Mononuclear cell (primary cell): ENCODE measurements at places on chromosomes 16 and 17. TPM values are rescaled to one million over a fixed set of nuclear protein-coding genes. Genes with fewer than 3 reads are reported as not detected.

RPH3AL gene
- 1.5 TPM for total RNA-seq

CACNG1 gene
- not detected for total RNA-seq

ITPRIPL2 gene
- 2.5 TPM for total RNA-seq

EFCAB5 gene
- total RNA-seq: 0.52 TPM

SMIM36 gene
- total RNA-seq: not detected

AANAT gene
- total RNA-seq: not detected

KRT13 gene
- 0.73 TPM for total RNA-seq

ABCC6 gene
- total RNA-seq: 0.63 TPM

SLC43A2 gene
- 88.4 TPM for total RNA-seq

CDH15 gene
- not detected for total RNA-seq

TBC1D3K gene
- total RNA-seq: not detected

GLP2R gene
- total RNA-seq: not detected

MEIOB gene
- total RNA-seq: not detected

ELMO3 gene
- total RNA-seq: 0.31 TPM

MYH13 gene
- total RNA-seq: not detected

CCL1 gene
- total RNA-seq: not detected

CDRT15L2 gene
- not detected for total RNA-seq

KRTAP1-1 gene
- not detected for total RNA-seq

GPRC5B gene
- 0.21 TPM for total RNA-seq

ZFP3 gene
- 1.9 TPM for total RNA-seq

NECAB2 gene
- not detected for total RNA-seq

SOCS3 gene
- total RNA-seq: 503 TPM

NEK8 gene
- total RNA-seq: 1.4 TPM

TNP2 gene
- total RNA-seq: not detected

FOXL1 gene
- not detected for total RNA-seq

CCDC144A gene
- total RNA-seq: 3.8 TPM

NOXO1 gene
- total RNA-seq: not detected

SECTM1 gene
- total RNA-seq: 49.5 TPM

CA5A gene
- under 0.01 TPM for total RNA-seq

BAIAP2 gene
- total RNA-seq: 5.1 TPM
